Effector memory CD4-positive, alpha-beta T cell (primary cell): ENCODE measurements at places on chromosomes 7 and 10.

GRCh38 chr7:1691096-1691495 is 21.0 kb downstream of the ELFN1 start:
- DNase-seq, result no peak

GRCh38 chr10:118163217-118163616 is 116.5 kb upstream of the RAB11FIP2 start:
- no peak for DNase-seq

GRCh38 chr7:78716876-78717275 is 736.6 kb downstream of the MAGI2 start:
- DNase-seq, result no peak

- no peak for DNase-seq
Measured at GRCh38 chr7:4655311-4655710, 26.8 kb upstream of the FOXK1 start.

DNA sequence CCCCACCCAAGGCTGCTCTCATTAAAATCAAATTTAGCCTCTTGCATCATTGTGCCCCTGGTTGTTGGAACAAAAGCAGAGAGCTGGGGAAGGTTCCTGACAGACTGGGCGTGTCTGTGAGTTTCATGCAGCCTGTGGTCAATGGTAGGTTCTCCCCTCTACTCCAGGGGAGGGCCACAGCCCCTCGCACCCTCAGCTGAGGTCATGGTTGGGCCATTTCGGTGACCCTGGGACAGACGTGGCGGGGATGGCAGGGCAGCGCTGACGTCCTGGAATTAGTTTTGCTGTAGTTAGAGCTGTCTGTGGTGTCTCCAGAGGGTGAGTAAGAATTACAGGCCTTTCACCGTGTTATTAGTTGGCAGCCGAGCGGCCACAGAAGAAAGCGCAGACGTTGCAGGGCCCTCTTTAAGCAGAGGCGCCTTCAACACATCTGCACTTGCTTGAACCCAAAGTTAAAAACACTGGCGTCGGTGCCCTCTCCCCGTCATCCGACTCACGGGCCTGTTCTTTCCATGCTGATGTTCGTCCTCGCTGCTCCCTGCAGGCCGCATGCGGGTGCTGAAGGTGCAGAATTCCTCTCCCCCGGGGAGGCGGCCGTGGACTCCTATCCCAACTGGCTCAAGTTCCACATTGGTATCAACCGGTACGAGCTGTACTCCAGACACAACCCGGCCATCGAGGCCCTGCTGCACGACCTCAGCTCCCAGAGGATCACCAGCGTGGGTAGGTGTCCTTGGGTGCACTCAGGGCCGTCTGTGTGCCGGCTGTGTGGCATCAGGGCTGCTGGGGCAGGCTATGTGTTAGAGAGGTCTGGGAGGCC is 2.8 kb downstream of the FAM20C start:
- no peak for DNase-seq

DNA sequence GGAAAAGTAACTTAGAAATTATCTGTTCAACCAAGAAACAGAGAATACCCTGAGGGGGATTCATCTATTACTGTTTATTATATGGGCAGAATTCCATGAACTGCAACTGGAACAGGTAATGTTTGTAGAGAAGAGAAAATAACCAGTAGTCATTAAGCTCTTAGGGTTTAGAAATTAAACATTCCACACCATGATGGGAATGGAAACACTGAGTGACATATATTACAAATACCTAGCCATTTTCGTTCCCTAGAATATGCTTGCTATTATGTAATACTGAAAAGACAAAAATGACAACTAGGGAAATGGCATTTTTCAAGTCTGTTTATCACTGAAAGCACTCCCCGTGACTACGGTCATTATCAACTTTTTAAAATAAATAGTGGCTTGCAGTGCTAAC is 1007.4 kb downstream of the GATA3 start:
- no peak for DNase-seq

- DNase-seq, result no peak
Measured at GRCh38 chr7:74032624-74033371, 4.8 kb downstream of the ELN start.

DNA sequence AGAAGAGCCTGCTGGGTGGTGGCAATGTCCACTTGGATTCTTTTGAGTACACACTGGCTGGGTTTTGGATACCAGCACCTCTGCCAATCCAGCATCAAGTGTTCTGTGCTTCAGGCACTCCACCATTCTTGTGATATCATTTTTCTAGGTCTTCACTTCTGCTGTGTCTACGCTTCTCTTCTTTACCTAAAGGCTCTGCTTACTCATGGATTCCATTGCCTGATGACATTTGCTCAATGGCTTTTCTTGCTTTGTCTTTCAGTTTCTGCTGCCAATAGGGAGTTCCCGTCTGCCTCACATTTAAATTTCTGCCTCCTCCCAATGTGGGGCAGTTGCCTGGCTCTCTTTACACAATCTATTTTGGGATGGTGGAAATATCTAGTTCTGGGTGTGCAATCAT is 12.7 kb upstream of the PAPSS2 start:
- no peak for DNase-seq

DNA sequence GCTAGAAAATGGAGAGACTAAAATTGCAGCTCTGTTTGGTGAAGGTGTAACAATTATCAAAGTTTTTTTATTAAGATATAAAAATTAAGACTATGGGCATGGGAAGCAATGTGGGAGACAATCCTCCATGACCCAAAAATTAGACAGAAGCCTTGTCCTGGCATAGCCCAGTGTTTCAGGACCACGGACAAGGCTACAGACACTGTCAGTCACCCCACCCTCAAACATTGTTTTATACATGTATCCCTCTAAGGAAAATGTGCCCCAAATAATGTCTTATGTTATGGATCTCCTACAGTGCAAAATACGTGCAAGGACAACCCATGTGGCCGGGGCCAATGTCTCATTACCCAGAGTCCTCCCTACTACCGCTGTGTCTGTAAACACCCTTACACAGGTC is 24.0 kb downstream of the HABP2 start:
- no peak for DNase-seq

GRCh38 chr7:94633014-94633341 is 23.0 kb downstream of the SGCE start:
- no peak for DNase-seq

DNA sequence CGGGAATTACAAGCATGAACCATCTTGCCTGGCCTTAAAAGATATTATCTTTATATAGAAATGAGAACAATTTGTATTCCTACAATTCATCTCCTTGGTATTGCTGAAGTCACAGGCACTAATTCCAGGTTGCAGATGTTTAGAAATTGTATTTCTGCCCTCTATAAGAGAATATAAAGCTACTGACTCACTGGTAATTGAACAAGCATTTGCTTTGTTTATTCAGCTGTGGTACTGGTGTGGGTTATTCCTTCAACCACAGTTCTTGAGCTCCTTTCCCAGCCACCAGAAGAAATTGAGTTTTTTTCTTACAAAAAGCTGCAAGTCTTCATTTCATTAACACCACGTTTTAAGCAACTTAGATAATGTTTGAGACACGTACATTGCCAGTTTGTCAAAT is 29.0 kb upstream of the MPP7 start:
- DNase-seq, result no peak

DNA sequence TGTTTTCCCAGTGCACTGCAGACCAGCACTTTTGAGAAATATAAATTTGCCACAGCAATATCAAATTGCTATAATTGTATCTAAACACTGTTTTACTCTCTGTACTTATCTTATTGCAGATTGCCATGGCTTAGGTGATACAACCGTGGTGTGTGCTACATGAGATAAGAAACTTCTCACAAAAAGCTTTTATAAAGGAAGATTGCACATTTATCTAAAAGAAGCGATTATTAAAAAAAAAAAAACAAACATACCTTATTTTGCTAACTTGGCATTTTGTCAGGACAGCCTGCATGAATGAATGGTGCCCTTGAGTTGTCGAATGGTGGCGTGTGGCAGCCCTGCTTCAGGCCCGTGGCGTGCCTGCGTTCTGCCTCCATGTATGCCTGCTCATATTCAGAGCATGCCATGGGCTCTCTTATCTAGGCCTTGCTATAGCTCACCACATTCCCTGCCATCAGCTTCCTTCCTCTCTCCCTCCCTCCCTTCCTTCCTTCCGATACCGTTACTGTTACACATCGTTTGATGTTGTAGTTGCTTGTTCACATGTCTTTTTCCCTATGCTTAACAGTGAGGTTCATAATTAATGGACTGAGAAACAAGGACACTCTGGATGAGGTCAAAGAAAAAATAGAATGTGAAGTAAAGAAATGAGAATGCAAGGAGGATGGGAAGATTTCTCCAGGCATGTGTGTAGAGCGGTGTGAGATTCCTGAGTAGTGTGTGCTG is 34.9 kb downstream of the PRKAR2B start:
- no peak for DNase-seq

- DNase-seq, result no peak
Measured at GRCh38 chr7:30437823-30438574, 40.6 kb downstream of the NOD1 start.

GRCh38 chr7:4085937-4086691 is 596.0 kb upstream of the FOXK1 start:
- DNase-seq, result no peak
